ENCODE measurements at places on chromosomes 16 and 17.
A peak's percentile ranks its signal among the peaks of the same experiment; 100 is the strongest.

DNA sequence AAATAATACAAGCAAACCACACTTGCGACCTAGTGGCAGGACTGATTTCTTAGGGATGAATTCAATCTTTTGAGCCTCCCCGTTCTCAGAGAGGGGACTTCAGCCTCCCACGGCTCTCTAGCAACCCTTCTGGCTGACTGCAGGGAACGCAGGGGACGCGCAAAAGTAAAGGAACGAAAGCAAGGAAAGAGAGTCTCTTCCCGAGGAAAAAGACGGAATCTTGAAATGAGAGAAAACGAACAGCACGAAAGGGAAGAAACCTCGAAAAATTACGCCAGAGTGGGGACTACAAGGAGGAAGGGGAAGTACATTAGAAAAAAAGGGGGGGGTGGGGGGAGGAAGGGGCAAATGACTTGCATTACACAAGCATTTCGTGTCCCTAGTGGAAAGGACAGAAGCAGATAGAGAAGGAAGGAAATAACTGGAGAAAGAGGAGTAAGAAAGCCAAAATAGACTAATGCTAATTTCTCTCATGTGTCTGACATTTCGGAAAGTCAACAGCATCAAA is 1.2 kb downstream of the GRB2 start:
- DNase-seq: peak; percentile 74

DNA sequence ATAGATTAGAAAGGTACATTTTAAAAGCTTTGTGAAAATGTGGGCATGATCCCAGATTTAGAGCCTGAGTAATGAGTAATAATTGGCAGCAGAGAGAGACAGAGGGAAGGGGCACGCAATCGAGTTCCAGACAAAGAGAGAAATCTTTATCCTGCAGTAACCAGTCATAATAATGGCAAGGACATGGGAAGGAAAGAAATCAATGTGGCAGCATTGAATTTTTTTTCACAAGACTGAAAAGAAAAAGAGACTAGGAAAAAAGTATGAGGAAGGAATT is 790.8 kb upstream of the SOX9 start:
- DNase-seq: no peak

DNA sequence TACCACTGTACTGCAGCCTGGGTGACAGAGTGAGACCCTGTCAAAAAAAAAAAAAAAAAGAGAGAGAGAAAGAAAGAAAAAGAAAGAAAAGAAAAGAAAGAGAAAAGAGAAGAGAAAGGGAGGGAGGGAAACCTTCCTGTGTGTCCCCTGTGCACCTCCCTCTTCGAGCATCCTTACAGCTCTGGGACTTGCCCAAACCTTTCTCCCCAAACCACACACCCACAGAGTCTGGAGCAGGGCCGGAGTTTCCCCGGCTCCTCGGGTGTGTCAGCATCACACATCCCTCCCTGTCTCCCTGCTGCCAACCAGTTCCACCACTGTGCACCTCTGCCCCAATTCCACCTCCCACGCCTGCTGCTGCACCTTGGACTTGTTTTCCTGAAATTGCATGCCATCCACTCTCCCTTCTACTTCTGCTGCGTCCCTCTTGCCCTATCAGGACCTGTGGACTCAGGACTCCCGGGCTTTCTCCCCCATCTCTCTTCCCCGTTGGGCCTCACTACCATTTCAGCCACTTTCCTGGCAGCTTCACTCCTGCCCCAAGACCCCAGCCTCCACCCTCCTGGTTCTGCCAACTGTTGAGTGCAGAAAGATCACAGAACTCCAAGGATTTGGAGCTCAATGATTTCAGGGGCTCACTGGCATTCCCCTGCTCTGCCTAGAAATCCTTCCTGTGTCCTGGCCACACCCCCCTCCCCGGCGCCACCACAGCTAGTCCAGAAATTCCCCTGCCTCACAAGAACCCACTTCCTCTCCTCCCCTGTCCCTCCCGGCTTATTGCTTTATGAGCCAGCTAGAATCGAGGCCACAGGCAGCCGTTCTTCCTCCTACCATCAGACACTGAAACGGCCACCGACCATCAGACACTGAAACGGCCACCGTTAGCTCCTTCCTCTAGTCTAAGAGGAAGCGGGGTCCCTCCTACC is 3.7 kb upstream of the CDK3 start:
- peak; percentile 74 for DNase-seq

DNA sequence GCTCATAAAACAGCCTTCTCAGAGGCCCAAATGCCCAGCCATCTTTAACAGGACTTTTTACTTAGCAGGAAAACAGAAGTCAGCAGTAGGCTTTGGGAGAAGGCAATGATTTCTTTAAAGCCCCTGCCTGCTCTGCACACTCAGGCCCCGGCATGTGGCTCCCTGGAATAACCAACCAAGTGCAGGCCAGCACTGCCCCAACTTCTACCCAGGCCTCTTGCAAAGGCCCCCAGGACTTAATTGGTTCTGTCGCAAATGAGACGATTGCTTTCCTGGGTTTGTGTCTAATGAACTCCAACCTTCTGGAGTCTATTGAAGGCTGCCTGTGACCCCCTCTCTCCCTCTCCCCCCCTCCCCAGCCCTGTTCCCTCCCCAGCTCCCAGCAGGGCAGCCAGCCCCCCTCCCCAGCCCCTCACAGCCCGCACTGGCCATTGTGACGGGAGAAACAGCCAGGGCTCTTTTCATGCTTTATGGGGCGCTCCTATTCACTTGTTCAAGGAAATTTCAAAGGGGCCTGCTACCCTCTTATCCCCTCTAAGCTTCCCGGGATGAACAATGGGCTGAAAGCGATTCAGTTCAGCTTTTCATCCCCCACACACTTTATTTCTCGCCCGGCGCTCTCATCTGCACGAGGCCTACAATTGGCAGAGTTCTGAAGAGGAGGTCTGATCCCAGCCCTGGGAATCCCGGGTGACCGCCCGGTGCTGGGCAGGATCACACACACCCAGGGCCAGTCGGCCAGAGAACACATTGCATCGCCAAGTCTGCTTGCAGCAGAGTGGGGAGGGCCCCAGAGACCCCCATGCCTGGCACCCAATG is 15.5 kb downstream of the AXIN2 start:
- no peak for DNase-seq

GRCh38 chr16:2883458-2883908 is 468 bp downstream of the FLYWCH2 start:
- DNase-seq: no peak

DNA sequence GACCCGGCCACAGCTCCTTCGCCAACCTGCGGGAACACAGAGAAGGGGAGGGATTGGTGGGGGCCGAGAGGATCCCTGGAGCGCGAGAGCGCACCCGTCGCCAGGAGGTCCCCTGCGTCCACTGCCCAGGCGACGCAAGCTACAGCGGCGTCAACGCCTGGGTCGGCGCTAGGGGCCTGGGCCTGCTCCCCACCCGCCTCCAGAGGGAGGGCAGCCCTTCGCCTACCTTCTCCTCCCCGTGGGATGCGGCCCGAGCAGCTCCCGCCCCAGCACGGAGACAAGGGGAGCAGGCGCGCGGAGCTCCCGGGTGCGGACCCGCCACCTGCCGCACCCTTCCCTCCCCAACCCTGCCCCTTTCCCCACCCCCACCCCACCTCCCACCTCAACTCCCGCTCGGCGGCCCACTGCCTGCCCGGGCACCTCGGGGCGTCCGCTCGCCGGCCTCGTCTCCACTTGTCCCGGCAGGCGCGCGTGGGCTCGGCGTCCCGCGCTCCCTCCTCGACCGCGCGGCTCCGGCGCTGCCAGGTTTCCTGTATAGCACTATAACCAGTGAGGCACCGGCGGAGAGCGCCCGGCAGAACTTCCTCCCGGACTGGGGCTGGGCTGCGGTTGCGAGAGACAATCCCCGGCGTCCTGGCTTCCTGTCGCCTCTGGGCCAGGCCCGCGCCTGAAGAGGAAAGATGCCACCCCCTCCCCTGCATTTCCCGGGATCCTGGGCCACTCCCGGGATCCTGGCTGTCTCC is 119.1 kb upstream of the SMURF2 start:
- peak; percentile 19 for DNase-seq

GRCh38 chr16:67165121-67166078 is 855 bp downstream of the HSF4 start:
- DNase-seq: no peak

GRCh38 chr17:43018008-43018853 is 4.0 kb downstream of the VAT1 start:
- no peak for DNase-seq

- DNase-seq: no peak
These were observed 44.0 kb downstream of the SPOP start for GRCh38 chr17:49633762-49634484.

DNA sequence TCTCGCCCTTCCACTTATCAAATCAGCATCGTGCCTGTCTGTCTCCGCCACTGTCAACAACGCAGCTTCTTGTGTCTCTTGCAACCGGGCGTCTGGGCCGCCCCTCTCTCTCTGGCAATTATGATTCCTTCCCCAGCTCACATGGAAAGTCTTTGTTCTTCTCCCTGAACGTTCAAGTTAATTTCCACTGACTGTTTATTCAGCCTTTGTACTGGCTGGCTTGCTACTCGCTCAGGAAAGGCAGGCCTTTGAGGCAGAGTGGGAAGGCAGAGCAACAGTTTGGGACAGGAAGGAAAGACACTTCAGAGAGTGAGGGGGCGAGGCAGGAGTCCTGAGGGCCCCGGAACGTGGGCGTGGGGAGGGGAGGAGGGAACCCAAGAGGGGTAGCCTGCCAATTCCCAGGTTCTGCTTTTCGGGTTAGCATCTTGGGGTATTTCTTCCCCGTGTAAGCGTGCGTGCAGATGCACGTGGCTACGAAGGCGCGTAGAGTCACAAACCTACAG is 50.8 kb downstream of the AKAP1 start:
- DNase-seq: no peak

GRCh38 chr16:81242977-81243618 is 4.6 kb downstream of the BCO1 start:
- no peak for DNase-seq

DNA sequence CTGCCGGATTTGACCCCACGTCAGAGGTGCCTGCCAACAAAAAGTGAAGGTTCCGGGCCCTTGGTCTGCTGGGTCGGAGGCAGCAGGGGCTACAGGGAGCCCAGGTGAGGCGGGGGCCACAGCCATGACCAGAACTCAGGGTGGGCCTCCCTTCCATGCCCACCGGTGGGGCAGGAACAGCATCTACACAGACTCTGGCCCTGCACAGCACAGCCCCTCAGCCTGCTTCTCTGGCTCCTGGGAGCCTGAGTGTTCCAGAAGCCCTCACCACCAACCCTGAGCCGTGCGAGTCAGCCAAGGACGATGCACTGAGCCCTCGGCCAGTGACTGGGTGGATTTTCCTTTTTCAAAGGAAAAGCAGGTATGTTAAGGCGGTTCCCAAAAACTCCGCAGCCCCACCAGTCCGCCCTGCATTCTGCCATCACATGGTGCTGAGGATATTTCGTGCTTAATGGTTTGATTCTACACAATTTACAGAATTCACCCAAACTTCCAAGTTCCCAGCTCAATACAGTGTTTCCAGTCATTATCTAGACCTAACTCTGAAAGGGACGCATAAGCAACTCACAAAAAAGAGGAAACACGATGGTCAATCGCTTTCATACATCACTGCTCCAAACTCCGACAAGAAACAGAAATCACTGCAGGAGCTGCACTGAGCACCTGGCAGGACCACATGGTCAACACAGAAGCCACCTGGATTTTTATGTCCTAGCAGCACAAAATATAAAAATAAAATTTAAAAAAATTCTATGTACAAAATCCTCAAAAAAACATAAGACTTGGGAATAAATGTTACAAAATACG is 19.4 kb upstream of the C16orf95 start:
- no peak for DNase-seq

DNA sequence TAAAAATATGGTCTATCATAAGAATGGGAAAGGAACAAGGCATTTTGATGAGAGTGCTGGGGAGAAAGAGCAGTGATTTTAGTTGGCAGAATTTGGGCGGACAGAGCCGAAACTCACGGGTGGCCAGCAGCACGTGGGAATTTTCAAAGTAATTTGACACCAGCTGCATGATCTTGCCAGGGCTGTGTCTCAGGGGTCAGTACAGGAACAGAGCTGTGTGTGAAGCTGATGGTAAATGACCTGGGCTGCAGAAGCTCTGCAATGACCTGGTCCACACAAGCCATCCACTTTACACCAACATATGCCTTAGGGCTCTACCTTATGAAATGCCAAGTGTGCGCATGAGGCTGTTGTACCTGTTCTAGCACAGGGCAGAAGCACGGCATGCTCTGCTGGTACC is 112.0 kb downstream of the ZFHX3 start:
- DNase-seq: no peak

- no peak for DNase-seq
These were observed 1.0 kb downstream of the HOXB2 start for GRCh38 chr17:48543854-48544348.

DNA sequence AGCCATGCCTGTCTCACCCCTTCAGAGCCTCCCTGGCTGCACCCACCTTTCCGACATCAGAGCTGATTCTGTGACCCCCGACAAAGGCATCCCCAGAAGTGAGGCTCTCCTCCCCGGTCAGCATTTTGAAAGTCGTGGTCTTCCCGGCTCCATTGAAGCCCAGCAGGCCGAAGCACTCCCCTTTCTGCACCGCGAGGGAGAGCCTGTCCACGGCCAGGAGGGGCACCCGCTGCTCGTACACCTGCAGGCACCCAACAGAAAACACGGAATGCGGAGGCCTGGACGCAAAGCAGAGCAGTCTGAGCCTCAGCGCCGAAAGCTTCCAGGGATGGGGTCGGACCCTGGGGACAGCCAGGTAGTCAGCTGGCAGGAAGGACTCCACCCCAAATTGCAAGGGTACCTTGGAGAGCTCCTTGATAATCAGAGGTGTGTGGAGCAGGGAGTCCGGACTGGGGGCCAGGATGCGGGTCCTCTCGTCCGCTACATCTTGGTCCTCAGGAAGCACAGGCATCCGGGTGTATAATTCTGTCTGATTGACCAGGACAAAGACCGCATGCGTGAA is 13.1 kb upstream of the RNPS1 start:
- DNase-seq: no peak

- no peak for DNase-seq
These were observed 76.6 kb downstream of the STX8 start for GRCh38 chr17:9499041-9499440.

DNA sequence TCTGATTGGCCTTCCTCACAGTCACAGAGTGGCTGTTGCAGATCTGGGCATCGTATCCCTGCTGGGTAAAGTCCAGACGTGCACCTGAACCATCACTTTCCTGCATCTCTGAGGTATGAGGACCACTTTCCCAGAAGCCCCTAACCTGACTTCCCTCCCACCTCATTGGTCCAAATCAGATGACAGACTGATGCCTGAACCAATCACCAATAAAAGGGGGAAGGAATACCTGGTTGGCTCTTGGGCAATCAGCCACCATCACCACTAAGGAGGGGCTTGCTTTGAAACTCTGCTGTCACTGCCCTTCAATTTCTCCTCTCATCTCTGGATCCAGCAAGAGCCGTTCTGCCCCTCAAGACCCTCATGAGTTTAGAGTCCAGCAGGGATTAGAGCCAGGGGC is 13.6 kb upstream of the WFDC1 start:
- DNase-seq: peak; percentile 57

- DNase-seq: no peak
These were observed 16.1 kb downstream of the CCR7 start for GRCh38 chr17:40548982-40549685.

GRCh38 chr16:54106057-54106456 is 180.5 kb downstream of the IRX3 start:
- no peak for DNase-seq

Measured in RWPE1 (cell line).